ENCODE measurements at places on chromosomes 11 and 22.

DNA sequence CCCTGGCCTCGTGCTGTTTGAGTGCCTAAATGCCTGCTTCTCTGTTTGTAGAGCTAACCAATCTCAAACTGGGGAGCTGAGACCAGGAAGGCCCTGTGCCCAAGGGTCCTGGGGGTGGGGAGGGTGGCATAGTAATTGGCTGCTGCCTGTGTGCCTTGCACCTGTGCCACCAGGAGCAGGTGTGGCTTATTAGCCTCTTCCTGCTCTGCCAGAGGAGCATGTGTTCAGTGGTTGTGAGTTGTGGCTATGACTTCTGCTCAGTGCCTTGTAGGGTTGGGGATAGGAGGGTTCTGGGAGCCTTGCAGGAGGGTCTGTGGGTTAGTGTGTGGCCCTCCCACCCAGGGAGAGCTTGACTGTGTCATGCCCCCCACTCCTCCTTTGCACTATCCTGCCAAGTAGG, 109.2 kb downstream of the ZBTB16 start:
- no peak for DNase-seq

DNA sequence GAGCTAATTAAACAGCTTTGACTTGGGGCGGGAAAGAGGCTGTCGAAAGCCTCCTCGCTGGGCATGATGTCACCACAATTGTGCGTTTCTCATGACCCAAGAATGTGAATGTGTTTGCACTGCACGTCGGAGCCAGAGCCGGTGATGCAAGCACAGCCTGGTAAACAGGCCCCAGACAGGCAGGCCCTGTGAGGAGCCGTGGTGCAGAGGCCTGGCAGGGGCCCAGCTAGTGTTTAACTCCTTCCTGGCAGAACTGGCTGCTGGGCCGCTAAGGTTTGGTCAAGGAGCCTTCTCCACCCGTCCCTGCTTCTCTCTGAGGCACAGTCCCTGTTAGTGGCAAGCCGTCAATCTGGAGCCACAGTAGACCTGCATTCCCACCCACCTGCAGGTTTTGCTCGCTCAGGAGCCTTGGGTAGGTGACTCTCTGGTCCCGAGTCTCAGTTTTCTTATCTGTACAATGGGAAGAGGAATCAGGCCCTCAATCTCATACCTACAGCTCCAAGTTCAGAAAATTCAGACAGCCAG, 25.4 kb upstream of the SMTN start:
- DNase-seq, result no peak

- no peak for DNase-seq
Measured at GRCh38 chr22:19176732-19177131, 1.8 kb downstream of the SLC25A1 start.

GRCh38 chr11:83073258-83073657, 1.6 kb upstream of the RAB30 start:
- no peak for DNase-seq

DNA sequence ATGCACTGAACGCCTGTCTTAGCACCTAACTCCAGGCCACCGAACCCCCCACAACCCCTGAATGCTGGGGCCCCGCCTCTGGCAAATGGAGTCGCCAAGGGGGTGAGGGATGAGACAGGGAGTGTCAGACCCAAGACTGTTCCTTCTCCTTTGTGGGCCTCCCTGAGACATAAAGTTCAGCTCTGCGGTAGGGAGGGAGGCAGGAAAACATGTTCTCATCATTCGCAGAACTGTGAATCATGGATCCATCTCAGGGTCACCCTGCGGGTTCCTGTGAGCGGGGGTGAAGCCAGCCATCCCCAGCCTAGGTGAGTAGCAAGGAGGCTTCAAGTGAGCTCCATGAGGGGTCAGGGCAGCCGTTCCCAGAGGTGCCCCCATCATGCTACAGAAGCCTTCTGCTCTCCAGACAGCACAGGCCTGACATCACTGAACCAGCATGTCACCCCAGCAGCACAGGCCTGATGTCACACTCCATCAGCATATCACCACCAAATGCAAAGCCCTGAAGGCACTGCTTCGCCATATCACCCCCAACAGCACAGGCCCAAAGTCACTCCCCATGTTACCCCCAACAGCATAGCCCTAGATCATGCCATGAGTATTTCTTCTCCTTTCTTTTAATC, 27.2 kb downstream of the TMPRSS6 start:
- DNase-seq, result no peak

- no peak for DNase-seq
Measured at GRCh38 chr11:34495239-34495723, 18.3 kb downstream of the ELF5 start.

GRCh38 chr22:19117111-19117512, 5.1 kb downstream of the DGCR2 start:
- no peak for DNase-seq

- no peak for DNase-seq
Measured at GRCh38 chr11:123640029-123640428, 14.4 kb downstream of the SCN3B start.

Data from stimulated activated CD8-positive, alpha-beta memory T cell treated with anti-CD3 and anti-CD28 coated beads, Interleukin-7, amount 100 ng/mL, for 1 hour (primary cell).